ENCODE measurements at places on chromosomes 7 and 10.

DNA sequence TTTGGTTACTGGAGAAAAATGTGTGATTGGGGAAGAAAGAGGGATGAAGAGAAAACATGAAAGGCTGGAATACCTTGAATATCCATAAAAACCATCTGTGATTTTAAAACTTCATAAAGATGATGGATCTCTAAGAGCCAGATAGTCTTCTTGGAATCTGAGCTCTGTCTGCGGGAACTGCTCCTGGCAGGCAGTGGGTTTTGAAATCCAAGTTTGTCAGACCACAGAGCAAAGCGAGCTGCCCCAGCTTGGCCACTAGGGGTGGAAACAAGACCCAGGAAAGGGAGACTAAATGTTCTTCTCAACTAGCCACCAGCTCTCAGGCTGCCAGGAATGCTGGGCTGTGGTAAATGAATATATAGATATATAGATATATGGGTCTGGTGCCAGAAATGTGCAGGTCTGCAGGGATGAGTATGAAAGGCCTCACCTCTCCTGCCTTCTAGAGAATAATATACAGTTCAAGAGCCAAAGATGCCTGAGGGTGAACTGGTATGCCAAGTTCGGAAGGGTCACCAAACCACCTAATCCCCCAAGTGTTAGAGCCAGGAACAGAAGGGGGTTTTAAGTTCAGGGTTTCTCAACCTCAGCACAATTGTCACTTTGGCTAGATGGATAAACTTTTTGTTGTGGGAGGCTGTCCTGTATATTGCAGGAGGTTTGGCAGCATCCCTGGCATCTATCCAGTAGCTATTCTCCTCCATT, 208.8 kb downstream of the KCNMA1 start:
- peak; percentile 26 for DNase-seq

DNA sequence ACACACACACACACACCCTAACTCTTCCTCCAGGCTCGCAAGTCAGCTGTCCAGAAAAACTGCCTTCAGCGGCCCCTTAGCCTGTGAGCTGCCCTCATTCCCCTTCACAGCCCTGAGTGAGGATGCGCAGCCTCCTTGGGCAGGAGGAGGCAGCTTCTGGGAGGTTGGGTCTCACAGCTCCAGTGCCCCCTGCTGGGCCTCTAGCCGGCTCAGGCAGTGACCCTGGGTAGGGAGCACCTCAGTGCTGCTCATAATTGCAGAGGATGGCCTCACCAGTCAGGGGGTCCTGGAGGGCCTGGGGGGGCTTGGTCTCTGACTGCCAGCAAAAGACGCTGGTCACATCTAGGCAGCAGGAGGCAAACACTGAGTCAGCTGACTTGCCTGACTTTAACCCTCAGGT, 43.7 kb downstream of the ZNF273 start:
- peak; percentile 11 for DNase-seq

DNA sequence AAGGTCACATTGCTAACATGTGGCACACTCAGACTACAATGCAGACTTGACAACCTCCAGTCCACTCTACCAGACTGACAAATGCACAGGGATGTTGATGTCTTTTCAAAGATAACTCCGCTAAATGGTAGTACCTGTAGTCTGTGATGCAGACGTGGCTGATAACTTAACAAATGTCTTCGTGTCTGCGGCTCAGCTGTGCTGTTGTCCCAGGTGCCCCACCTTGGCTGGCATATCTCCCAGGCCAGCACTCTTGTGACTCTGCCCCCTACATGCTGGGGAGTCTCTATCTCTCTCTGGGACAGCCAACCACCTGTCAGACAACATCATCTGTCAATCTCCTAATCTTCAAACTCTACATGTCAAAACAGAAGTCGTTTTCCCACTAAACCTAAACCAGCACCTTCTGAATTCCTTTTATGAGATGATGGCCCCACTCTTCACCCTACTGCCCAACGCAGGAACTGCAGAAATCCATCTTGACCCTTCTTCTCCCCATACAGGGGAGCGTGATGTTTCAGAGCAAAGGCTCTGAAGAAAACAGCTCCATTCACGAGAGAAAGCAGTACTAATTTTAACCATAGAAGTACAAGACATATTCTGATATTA, 156.4 kb downstream of the USP6NL start:
- no peak for DNase-seq

- DNase-seq, result no peak
These were observed 135.4 kb downstream of the CXCL12 start for GRCh38 chr10:44249490-44249889.

- DNase-seq, result no peak
These were observed 313.2 kb downstream of the PTPRN2 start for GRCh38 chr7:158274404-158274811.

DNA sequence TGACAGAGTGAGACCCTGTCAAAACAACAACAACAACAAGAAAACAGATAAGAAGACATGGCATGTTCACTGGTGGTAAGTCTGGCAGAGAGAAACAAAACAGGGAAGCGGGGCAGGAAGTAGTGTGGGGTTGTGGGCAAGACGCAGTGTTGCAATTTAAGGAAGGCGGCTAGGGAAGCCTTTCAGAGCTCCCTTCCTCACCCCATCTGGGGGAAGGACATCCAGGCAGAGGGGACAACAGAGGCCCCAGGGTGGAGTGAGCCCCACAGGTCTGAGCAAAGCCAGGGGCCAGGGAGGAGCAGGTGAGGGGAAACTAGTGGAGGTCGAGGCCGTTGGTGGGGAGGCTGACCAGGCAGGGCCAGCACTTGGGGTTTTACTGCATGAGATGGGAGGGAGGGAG, 16.8 kb downstream of the LAT2 start:
- no peak for DNase-seq

DNA sequence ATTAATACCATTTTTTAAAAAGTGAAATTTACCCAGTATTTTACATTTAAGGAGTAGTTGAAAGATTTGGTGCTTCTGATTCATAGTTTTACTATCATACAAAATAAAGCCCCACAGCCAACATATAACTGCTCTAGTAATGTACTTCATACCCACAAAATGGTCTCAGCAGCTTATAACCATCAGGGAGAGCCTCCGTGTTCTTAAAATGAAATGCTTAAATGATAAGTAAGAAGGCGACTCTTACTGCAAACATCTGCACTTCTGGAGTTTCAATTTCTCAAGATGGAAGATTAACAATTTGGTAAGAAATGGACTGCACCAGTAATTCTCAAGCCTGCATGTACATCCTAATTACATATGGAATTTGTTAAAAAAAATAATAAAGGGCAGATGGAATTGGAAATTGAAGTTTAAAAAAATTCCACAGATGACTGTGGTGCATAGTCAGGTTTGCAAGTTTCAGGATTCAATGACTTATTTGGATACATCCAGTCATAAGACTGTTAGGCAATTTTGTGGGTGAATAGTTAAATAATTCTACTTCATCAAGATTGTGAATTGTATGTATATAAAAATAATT, 461.0 kb downstream of the KIF20B start:
- DNase-seq, result no peak

- DNase-seq, result no peak
These were observed 24.3 kb downstream of the NKX2-3 start for GRCh38 chr10:99557044-99557443.

- DNase-seq, result no peak
These were observed 29.4 kb downstream of the DKK1 start for GRCh38 chr10:52343439-52343838.

DNA sequence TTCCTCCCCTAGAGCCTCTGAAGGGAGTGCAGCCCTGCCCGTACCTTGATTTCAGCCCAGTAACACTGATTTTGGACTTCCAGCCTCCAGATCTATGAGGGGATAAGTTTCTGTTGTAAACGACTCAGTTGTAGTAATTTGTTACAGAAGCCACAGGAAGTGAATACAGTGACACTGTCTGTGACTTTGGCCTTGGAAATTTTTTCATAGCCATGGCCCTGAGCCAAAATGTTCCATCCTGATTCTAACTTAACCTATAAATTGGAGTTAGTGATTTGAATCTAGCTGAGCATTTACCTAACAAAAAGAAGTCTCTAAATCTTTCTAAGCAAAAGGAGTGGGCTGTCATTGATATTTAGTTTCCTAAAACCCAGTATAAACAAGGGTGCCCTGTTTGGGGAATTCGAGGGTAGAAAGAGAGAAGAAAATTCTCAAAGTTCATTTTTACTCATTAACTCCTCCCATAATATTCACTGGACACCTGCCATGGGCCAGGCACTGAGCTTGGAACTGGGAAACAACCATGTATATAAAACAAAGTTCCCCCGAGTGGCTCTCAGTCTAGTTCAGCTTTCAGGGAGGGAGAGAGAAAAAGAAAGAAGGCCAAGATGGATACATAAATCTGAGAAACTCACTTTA, 162.3 kb downstream of the SKIDA1 start:
- no peak for DNase-seq

- no peak for DNase-seq
These were observed 116.1 kb downstream of the APBB1IP start for GRCh38 chr10:26554246-26554645.

GRCh38 chr7:66699998-66700397, 40.5 kb upstream of the RABGEF1 start:
- DNase-seq, result no peak

GRCh38 chr10:58341947-58342346, 7.1 kb downstream of the UBE2D1 start:
- no peak for DNase-seq

DNA sequence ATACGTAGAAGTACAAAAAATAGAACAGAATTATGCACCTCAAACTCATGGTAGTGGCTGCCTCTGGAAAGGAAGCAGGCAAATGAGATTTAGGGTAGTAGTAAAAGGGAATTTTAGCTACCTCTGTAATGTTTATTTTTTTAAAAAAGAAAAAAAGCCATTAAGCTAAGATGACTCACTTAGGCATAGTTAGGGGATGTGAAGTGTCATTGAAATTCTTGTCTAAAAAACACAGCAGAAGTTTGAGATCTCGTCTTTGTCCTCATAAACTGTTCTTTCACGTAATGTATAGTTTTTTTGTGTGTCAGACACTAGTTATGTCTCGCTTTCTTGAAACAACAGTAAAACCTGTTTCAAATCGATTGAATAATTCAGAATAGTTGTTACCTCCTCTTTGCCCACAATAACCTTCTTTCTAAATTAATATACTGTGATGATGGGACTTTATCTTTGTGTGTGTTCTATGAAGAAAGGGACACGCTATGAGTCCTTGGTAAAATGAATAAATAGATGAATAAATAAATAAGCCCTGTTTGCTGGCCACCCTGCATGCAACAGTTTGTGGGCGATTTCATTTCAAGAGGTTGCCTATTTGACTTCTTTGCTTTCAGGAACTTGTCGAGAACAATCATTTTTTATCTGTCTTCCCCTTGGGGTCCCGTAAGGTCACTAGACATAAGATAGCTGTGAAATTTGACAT, 14.5 kb upstream of the FBXW4 start:
- no peak for DNase-seq

GRCh38 chr10:133135116-133135465, 24.9 kb upstream of the KNDC1 start:
- no peak for DNase-seq

DNA sequence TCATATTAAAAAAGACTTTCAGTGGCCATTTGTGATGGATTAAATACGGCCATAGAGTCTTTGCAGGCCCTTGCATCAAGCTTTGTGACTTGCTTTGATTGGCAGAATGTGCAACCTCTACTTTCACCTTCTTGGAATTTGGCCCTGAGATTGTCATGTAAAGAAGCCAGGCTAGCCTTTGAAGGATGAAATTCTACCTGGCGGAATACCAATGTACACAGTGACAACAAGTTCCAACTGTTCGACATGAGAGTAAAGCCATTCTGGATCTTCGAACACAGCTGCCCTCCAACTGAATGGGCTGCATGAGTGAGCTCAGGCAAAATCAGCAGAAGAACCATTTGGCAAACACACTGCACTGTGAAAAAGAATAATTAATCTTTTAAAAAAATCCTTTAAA, 321.3 kb downstream of the PHF14 start:
- no peak for DNase-seq

DNA sequence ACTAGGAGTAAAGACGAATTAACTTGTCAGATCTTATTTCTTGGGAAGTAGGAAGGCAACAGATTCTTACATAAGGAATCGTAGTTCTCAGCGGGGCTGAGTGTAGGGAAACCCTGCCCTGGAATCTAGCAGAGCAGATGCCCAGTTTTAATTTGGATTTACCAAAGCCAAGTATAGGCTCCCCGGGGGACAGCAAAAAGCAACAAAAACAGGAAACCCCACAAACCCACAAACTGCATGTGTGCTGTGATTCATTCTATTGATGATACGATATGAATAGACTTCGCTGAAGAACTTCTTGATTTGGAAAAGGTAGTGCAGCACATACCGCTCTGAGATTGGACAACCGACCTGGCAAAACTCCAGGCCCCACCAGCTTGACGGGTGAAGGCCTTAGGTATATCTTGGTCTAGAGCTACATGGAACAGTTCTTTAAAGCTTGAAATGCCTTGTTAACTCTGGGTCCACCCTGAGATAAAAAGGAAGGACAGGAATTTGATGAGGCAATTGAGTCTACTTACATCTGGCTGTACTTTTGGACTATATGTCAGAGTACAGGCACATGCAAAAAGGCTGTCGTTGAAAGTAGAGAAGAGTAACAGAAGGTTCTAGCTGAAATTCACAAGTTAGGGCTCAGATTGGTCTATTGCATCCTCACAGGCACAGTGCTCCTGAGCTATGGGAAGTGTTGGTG, 49.1 kb downstream of the STRA8 start:
- no peak for DNase-seq

DNA sequence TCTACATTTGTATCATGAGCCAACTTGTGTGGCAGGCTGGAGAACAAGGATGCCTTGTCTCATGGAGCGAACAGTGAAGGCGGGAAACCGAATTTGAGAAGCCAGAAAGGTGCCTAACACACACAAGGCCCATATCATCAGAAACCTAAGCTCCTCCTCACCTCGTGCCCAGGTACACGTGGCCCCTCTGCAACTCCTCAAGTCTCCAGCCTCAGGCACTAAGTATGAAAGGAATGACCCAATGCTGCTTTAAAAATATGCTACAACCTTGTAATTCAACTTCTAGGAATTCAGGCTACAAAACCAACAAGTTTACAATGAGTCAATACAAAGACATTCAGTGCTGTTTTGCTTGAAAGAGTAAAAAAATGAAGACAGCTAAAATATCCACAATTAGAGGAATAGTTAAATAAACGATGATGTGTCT, 95.7 kb downstream of the CDK6 start:
- no peak for DNase-seq

DNA sequence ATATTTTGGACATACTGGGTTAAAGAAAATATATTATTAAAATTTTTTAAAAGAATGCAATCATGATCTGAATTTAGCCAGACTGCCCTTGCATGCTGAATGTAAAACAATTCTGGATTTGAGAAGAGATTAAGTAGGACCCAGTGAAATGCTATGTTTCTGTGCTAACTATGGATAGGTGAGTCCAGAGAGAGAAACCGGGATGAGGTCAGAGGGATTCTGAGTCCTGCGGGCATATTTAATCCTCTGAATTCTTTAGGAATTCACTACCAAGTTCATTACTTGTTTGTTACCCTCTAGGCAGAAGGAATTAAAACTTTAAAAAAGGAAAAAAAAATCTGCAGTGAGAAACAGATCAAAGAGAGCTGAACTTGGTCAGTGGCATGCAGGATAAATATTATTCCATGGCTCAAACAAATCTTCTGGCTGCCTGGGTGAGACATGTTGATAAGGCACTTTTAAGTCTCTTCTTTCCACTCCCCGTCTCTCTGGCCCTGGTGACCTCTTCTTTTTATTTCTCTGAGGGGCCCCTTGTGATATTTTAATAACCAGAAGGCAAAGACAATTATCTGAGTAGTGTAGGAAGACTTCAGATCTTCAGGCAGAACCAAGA, 50.2 kb upstream of the LYZL1 start:
- DNase-seq, result no peak

GRCh38 chr7:21041666-21042065, 255.0 kb upstream of the SP8 start:
- DNase-seq, result peak; percentile 44

All from neural crest cell (in vitro differentiated cells).